ENCODE measurements at places on chromosomes 7 and 10.

- no peak for DNase-seq
Observed at GRCh38 chr7:147798001-147798400, 792.6 kb upstream of the C7orf33 start.

GRCh38 chr10:118571123-118571522 lies 24.3 kb downstream of the PRLHR start:
- no peak for DNase-seq

GRCh38 chr7:55127622-55128081 lies 108.8 kb downstream of the EGFR start:
- no peak for DNase-seq

DNA sequence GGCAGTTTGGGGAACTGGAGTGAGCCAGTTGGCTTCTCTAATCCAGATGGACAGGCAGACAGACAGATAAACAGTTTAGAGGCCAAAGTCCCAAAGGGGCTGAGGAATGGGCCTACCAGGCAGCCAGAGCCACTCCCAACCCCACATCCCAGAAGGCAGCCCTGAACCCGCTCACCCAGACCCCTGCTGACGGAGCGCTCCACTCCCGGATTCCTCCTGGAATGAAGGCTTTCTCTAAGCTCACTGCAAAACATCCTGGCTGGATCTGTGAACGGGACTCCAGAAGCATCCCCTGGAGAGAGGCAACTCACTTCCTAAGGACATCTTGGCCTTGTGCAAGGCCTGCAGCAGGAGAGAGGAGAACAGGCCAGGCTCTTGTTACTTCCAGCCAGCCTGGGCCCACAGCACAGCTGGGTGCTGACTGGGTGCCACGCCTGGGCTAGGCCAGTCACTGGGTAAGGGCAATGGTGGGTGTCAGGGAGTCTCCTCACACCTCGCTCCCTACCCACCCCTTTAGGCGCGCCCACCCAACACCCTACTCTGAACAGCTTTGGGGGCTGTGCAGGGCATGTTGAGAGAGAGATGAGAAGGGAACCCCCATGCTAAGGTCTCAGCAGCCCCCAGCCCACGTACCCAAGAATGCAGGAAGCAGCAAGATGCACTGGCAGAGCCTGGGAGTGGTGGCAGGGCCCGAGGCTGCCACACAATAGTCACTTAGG lies 168.6 kb upstream of the ZMIZ1 start:
- DNase-seq = no peak

DNA sequence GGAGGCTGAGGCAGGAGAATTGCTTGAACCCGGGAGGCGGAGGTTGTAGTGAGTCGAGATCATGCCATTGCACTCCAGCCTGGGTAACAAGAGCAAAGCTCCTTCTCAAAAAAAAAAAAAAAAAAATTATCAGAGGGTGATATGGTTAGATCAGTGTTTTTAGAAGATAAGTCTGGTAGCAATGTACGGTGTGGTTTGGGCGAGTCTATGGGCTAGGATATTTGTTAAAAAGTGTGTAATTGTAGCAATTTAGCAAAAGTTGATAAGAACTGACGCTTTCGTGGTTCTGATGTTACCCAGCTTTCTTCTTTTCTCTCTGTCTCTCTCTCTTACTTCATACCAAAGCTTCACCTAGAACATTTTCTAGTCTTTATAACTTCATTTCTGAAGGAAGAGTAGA lies 6.9 kb upstream of the CYP51A1 start:
- DNase-seq = no peak

DNA sequence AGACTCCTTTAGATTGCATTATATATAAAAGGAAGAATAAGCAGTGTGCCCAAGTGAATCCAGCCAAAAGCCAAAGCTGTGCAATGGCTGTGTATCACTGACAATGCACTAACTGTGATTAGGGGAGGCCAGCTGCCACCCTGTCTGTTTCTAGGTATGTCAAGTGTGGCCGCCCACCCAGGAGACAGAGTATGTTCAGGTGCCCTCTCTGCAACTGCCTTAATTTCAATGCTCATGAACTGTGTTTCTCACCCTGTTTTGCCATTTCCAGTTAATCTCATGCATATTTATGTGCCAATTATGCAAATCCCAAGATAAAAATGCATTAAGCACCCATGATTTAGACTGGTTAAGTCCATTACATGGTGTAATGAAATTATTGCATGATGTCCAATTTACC lies 159.4 kb downstream of the FRMD4A start:
- no peak for DNase-seq

DNA sequence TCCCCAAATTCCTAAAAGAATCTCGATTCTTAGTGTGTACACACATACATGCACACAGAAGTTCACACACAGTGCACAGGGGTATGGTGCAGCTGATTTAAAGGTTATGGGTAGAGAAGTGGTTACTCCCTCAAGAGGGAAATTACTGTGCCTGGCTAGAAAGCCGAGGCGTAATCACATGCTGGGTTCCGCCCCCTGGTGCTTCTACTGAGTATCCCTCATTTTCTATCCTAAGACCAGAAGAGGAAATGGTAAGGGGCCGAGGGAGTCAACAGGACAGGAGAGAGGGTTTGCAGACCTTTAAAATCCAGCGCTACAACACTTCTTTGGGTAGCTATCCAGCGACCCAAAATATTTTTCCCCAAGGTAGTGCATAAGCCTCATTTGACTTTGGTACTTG lies 147.3 kb upstream of the TMEM196 start:
- DNase-seq = no peak

Data from CD4-positive, alpha-beta T cell (primary cell).